ENCODE measurements at places on chromosomes 3 and 15. TPM values are rescaled to one million over a fixed set of nuclear protein-coding genes. Genes with fewer than 3 reads are reported as not detected.

The RPL35A gene
- total RNA-seq = 1,216 TPM

The RLBP1 gene
- not detected for total RNA-seq

- DNase-seq = no peak
These were observed 17.8 kb downstream of the PLD1 start for GRCh38 chr3:171792531-171792930.

The CAND2 gene
- 7.9 TPM for total RNA-seq

The MKRN3 gene
- total RNA-seq = 0.24 TPM

The FETUB gene
- not detected for total RNA-seq

The NOP10 gene
- total RNA-seq = 139 TPM

Data from progenitor cell of endocrine pancreas (in vitro differentiated cells).